ENCODE measurements at places on chromosomes 7 and 10.

DNA sequence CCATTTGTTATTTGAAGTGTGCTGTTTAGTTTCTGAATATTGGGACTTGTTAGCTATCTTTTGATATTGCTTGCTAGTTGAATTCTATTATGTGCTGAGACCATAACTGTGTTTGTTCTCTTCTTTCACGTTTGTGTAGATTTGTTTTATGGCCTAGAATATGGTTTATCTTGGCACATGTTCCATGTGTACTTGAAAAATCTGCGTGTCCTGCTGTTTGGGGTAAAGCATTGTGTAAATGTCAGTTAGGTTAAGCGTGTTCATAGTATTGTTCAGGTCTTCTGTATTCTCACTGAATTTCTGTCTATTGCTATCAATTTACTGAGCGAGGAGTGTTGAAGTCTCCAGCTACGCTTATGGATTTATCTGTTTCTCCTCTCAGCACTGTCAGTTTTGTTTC lies 19.4 kb downstream of the MMP21 start:
- DNase-seq, result no peak

DNA sequence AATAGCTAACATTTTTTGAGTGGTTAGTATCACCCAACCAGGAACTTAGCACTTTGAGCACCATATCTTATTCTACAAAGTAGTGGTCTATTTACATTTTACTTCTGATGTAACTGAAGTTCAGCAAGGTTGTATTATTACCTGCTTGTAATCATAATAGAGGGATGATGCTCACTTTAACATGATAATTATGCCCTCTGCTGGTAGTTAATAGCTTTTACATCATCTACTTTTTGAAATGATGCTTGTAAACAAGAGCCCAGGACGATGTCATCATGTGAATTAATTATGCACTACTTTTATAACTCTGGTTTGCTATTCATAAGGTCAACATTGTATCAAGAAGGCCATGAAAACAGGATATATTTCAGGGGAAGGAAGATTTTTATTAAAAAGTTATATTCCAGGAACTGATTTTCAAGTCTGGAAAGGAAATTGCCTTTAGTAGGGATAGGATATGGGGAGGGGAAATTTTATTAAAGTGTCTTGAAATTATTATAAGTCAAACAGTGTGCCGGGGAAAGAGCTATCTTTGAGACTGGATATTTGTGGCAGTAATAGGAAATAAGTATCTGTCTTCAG lies 80.3 kb upstream of the SCIN start:
- no peak for DNase-seq

DNA sequence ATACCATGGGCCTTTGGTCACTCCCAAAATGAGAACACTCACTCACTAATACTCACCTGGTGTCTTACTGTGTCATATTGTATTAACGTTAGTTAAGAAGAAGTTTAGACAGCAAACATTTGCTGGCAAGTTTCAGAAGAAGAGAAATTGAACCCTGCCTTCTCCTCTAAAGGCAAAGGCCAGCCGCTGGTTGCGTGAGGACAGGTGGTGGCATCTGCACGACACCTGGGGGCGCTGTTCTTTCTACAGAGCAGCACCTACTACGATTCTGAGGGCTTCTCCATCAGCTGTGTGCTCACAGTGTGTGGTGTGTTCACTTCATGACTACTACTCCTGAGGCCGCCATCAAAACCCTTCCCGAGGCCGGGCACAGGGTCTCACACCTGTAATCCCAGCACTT lies 17.9 kb upstream of the CLEC2L start:
- DNase-seq, result no peak

DNA sequence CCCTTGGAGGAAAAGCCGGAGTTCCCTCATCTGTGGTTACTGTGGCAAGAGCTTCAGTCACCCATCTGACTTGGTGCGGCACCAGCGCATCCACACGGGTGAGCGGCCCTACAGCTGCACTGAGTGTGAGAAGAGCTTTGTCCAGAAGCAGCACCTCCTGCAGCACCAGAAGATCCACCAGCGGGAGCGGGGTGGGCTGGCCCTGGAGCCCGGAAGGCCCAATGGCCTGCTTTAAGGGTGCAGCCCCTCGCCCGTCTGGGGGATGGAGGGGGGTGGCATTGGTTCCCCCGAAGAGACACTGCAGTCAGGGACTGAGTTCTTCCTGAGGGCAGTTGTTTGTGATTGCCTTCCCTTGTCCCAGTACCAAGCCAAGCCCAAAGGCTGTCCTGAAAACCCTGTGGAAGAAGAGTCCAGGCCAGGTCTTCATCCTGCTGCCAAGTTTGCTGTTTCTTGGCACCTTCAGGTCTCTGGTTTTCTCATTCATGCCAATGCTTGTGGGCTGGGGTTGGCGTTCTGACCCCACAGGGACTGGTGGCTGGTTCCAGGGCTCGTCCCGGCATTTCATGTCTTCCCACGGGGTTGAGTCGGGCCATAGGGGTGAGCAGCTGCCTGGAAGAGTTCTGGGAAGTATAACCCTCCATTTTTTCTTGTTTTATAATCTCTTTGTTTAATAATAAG lies 7.7 kb upstream of the ZNF783 start:
- DNase-seq, result no peak

DNA sequence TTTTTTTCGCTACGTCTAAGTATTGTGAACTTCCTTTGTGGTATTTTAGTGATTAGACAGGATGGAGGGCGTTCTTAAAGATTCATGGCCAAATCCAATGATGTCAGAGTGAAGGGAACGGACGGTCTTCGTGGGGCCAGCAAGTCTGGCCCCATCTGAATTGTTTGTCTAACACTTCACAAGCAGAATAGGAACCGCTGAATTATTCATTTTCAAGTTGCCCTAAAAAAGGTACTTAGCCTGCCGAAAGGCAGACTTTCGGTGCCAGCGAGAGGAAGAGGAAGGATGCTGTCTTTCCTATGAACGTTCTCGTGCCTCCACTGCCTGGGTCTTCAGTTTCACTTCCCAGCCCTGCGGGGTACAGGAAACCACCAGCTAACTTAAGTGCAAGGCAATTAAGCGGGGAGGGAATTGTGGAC lies 145.7 kb upstream of the SH2B2 start:
- DNase-seq, result no peak

- DNase-seq, result no peak
Observed at GRCh38 chr7:28551331-28551730, 139.0 kb downstream of the CREB5 start.

DNA sequence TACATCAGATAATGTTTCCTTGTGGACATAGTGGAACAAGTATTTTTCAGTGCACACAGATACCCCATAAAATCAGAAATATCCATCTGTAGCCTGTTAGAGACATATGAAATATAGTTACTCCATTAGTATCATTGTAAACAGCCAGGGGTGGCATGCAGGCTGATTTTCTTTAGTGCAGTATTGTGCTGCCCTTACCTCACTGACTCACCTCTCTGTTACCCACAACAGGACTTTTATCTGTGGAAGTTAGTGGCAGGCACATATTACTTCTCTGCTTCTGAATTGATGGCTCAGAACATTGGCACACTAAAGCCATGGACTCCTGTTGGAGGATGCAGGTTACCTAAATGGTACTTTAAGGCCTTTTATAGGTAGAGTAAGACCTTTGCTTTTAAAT lies 70.0 kb downstream of the SLC25A40 start:
- DNase-seq, result no peak

GRCh38 chr10:16894821-16895220 lies 77.6 kb upstream of the RSU1 start:
- no peak for DNase-seq

GRCh38 chr7:2200584-2200980 lies 32.2 kb downstream of the MAD1L1 start:
- no peak for DNase-seq

DNA sequence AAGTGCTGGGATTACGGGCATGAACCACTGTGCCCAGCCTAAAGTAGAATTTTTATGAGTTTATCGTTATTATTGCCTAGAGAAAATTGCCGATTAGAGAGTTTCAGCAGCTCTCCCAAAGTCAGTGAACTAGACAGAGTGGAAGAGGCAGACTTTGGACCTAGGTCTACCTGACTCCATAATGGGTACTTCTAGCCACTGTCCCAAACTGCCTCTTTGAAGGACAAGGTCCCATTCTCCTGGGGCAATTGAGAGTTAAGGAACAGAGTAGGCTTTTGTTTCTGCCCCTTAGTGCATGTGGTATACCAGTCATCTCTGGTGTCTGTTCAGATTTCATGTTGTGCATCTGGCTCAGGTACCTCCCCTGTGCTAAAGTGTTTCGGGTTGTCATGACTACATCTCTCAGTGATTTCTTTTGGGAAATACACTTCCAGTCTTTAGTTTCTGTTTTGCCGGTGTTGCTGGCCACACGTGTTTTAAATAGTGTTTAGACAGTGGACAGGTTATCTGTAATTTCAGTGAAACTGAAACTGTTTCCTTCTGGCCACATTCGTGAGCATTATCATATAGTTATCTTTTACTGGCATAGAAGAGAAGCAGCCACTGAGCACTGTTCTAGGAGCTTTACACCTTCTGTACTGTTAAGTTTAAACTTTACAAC lies 4.7 kb downstream of the TMEM236 start:
- DNase-seq, result no peak

All from urothelium cell line (cell line).